ENCODE measurements at places on chromosomes 16 and 17.

DNA sequence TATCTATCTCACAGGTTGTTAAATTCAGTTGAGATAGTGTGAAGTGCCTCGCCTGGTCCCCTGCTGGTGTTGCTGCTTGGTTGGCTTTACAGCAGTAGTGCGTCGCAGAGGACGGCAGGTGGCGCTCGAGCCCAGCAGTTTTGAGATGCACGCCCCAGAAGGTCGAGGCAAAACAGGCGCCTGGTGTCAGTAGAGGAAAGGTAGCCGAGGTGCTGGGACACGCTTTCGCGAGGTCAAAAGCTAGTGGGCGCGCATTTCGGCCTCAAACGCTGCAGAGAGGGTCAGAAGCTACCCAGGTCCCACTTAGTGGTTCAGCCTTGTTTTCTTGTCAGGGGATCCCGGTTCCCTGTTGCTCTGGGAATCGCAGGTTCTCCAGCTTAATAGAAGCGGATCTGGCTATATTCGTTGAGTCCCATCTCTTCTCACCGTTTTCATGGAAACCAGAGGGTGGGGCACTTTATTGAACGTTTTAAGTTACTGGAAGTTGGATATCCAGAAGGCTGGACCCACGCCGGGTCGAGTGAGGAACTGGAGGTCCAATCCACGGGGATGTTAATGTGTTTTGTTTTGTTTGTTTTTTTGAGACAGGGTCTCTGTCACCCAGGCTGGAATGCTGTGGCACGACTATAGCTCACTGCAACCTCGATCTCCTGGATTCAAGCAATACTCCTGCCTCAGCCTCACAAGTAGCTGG lies 10.3 kb upstream of the ZFP90 start:
- peak; percentile 86 for DNase-seq

GRCh38 chr17:58420827-58421226 lies 3.5 kb upstream of the RNF43 start:
- DNase-seq, result no peak

- DNase-seq, result no peak
Observed at GRCh38 chr17:4229627-4230541, 33.9 kb downstream of the ANKFY1 start.

- no peak for DNase-seq
Observed at GRCh38 chr17:49193513-49194296, 16.7 kb downstream of the GNGT2 start.

DNA sequence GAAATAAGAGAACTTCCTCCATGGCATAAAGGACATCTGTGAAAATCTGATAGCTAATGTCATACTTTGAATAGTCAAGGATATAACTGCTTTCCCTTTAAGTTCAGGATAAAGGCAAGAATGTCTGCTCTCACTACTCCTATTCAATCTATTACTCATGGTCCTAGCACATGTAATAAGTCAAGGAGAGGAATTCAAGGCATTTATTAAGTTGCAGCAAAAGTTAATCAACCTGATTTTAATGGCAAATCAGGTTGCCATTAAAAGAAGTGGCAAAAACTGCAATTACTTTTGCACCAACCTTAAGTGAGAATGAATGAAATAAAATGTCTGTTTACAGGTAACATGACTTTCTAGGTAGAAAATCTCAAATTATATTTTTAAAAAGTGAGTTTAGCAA lies 225.9 kb downstream of the CNTNAP4 start:
- DNase-seq, result no peak

DNA sequence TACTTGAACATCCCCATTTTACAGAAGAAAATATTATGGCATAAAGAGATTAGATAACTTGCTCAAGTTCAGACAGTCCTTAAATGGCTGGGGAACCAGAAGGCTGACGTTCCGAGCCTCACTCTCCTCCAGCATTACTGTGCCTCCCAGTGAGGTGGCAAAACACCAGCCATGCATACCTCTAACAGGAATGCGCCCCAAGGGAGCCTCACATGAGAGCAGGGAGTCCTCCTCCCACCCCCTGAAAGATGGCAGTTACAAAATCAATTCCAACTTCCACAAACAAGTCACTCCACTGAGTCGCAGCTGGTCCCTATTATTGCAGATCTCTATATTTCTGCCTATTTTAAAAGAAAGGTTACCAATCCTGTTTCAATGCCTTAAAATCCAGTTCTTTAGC lies 55.5 kb downstream of the ANKFY1 start:
- no peak for DNase-seq

DNA sequence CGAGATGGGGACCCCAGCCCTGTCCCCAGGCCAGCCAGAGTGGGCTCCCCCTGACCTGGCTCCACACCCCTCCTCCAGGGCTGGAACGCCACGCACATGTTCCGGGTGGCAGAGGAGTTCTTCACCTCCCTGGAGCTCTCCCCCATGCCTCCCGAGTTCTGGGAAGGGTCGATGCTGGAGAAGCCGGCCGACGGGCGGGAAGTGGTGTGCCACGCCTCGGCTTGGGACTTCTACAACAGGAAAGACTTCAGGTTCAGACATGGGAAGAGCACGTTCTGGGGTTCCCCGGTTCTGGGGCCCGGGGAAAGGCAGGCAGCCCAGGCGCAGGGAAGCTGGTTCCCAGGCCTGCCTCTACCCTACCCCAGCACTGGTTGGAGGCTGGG lies 4.6 kb downstream of the ACE start:
- no peak for DNase-seq

DNA sequence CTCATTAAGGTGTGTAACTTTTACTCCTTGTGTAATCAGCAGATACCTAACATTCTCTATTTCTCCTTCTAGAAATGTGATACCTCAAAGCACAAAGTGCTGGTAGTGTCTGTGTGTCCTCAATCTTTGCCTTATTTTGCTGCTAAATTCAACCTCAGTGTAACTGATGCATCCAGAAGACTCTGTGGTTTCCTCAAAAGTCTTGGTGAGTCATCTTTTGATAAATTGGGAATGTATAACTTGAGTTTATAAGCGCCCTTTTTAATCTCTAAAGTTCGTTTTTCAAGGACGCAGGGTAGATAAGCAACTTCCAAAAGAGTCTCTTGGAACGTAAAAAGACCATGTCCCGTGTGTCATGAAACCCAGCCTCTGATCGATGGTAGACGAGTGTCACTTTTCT lies 10.2 kb downstream of the NARF start:
- DNase-seq, result no peak

DNA sequence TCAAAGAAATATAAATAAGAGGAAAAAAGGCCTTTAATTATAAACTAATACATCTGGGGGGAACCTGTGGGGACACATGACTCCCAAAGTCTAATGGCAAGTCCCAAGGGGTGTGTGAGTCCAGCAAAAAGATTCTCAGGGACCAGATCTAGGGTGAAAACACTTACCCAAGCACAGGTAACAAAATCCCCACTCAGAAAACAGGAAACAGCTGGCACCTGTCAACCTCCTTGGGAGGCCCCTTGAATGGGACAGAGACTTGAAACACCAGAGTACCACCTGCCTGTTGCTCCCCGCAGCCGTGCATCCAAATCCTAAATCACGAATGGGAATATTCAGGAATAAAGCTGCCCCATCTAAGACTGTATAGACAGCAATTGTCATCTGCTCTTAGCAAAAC lies 461.2 kb upstream of the CDH5 start:
- DNase-seq, result no peak

DNA sequence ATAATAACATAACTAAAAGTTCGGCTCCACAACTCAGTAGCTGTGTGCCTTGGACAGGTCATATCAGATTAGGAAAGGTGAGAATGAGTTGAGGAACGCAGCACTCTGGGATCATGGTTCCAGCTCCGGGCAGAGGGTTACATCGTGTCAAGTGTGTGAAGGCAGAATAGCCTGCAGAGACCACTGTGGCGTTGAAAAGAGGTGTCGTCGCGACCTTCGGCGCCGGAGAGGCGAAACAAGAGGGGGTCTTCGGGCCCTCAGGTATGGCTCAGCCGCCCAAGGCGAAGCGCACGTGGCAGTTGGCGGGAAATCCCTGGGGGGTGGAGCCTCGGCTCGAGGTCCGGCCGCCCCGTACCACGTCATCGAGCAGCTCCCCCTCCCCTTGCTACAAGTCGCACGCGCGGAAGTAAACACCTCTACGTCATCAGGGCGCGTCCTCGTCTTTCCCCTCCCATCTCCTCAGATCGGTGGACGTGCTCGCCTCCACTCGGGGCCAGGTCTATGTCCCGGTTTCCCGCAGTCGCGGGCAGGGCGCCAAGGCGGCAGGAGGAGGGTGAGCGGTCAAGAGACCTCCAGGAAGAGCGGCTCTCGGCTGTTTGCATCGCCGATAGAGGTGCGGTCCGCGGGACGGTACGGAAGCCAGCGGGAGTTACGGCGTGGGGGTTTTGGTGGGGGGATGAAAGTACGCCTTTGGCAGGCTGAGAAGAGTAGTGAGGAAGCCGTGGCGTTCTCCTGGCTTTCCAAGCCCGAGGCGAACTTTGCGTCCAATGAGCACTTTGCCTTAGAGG lies at the start of gene DHX40:
DHX40 (plus strand) TSS at position 440 of the 788 bp plus-strand sequence; CDS start at position 502, 62 bp downstream.
- peak; percentile 94 for DNase-seq

DNA sequence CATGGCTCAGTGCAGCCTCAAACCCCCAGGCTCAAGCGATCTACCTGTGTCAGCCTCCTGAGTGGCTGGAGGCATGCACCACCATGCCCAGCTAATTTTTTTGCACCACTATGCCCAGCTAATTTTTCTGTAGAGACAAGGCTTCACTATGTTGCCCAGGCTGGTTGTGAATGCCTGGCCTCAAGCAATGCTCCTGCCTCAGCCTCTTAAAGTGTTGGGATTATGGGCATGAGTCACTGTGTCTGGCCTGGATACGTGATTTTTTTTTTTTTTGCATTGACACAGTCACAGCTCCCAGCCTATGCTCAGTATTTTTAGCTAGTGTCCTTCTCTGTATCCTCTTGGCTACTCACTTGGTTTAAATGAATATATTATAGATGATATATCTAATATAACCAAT lies 377.0 kb upstream of the TNRC6C start:
- no peak for DNase-seq

DNA sequence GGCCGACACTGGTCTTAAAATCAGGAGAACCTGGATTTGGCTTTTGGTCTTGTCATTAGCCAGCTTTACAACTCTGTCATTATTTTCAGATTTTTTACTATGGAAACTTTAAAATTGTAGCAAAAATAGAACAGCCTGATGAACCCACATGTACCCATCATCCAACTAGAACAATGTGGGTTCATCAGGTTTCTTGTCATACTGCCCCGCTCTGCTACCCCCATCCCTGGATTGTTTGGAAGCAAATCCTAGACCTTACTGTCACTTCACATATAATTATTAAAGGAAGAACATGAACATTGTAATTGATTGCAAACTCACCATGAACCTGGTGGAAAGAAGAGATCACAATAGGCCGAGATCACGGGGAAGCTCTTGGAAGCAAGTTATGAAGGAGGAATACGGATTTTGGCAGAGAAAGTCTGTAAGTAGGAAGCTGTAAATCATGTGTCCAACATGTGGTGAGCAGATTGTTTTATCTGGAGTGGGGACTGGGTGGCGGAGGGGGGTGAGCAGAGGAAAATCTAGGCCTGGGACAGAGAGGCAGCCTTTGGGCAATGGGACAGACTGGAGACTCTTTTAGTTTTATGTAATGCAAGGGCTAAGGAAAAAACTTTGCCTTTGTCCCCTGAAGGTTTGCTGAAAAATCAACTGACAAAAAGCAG lies 67.0 kb downstream of the PITPNC1 start:
- no peak for DNase-seq

DNA sequence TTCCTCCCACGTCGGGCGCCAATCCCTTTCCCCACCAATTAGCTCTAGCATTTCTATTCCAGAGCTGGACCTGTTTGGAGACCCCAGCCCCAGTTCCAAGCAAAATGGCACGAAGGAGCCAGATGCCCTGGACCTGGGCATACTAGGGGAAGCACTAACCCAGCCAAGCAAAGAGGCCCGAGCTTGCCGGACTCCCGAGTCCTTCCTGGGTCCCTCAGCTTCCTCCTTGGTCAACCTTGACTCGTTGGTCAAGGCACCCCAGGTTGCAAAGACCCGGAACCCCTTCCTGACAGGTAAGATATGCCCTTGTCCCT lies 5.6 kb upstream of the SPATA20 start:
- DNase-seq, result no peak

DNA sequence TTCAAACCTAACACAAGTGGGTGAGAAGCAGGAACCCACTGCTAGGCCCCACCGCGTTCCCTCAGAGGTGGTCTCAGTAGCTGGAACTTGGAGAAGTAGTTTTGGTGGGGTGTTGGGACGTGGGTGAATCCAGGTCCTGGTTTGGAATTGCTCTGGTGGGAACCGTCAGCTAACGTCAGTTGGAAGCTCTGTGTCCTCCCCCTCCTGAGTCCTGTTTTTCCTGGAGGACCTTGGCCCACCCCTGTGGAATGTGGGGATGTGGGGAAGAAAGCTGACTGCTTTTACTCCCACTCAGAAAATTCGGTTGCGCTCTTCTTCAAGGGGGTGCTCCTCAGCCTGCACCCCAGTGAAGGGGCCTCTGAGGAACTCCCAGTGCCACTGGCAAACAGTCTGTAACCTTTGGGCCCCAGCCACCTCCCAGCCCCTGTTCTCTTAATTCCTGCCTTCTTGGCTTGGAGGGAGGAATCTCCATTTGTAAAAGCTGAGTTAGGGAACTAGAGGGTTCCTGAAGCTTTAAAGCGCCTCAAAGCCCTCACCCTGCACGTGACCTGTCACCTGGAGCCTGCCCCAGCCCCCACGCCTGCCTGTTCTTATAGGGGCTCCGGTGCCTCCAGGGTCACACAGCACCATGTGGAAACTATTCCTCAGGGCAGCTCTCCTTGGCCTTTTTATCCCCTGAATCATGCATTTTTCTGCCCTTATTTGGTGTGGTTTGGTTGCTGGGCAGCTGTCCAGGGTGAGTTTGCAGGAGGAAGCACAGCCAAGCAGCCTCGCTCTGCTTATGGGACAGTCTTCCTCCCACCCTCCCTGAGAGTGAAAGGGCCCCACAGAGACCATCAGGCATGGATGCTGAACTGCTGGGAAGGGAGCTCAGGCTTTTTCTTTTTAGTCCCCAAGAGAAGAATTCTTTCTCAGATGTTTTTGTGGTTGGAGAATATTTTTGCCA lies 16.2 kb upstream of the NAGLU start:
- DNase-seq, result no peak

DNA sequence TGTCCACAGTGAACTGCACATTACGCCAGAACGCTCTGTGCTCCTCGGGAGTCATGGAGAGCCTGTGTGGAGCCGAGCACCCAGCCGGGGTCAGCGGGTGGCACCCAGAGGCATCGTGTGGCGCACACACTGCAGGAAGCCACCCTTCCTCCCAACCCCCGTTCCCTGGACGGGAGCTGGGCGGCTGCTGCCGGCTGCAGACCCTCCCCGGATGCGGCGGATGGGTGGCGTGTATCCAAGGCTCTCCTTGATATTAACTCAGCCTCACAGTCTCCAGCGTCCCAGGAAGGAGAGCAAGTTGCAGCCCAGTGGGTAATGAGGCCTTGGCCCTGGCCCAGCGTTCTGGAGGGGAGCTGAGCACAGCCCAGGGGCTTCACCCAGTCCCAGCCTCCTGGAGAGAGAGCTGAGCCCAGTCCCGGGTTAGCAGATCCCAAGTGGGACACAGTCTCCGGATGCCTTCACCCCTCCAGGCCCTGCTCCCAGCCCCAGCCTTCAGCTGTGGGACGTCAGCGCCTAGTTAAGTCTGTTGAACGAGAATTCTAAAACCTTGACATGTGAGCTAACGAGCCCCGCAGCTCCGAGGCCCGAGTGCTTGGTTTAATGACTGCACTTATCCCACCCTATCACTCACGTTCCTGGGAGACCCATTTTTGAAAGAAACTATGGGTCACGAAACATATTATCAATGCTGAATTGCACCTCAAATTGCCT lies 86.6 kb downstream of the TBC1D16 start:
- no peak for DNase-seq

All from stimulated activated CD4-positive, alpha-beta T cell treated with anti-CD3 and anti-CD28 coated beads, Interleukin-2, amount 100 ng/mL, for 48 hours (primary cell).